ENCODE measurements at places on chromosomes 11 and 22. TPM values are rescaled to one million over a fixed set of nuclear protein-coding genes. Genes with fewer than 3 reads are reported as not detected.

ROM1 gene
- 9.0 TPM for polyA plus RNA-seq

DNA sequence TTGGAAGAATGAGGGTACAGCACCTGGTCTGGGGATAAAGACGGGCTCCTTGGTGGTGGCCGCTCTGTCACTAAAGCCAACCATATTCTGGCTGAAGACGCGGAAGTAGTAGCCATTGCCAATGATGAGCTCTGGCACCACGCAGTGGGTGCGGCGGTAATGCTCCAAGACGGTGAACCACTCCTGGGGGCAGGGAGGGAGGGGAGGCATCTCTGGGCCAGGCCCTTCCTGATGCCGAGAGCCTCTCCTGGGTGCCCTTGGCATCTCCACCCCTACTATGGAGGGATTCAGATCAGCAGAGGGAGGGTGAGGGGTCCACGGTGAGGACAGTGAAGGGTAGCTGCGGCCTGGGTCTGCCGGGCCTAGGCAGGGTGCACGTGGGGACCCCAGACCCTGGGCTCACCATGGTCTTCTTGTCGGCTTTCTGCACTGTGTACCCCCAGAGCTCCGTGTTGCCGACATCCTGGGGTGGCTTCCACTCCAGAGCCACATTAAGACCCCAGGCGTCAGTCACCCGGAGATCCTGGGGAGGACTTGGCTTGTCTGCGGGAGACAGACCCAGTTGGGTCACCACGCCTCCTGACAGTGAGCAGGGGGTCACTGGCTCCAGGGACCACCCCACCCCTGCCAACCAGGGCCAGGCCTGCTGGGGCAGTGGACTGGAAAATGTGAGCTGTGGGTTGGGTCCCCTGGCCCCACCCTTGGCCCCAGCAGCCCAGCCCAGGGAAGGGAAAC is 19.5 kb downstream of the MYBPC3 start:
- H3K27ac ChIP-seq, result no peak overlapping the region
- no peaks in the 10 kb centered on the region for H3K4me1 ChIP-seq
- no peaks in the 10 kb centered on the region for H3K27me3 ChIP-seq
- no peak overlapping the region for H3K4me3 ChIP-seq
- DNase-seq, result no peak
- no peaks in the 10 kb centered on the region for H3K36me3 ChIP-seq

DNA sequence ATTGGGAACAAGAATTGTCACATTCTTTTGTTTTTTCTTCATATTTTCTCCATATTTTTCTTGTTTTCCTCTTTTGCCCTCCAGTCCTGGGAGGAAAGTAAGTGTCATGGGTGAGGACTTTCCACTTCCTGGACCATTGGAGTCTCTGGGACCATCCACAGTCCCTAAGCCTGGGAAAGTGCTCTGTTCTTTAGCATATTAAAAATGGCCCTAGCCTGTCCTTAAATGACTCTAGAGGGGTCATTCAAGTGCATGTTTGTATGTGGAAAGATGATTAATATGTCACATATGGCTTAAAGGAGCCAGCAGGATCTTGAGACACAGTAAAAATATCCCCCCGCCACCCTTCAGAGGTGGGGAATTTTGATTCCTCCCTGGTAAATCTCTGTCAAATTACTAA is 20.1 kb upstream of the SCGB1D1 start:
- no peak overlapping the region for H3K4me3 ChIP-seq
- H3K4me1 ChIP-seq, result no peaks in the 10 kb centered on the region
- no peak for DNase-seq
- no peak overlapping the region for H3K27ac ChIP-seq
- no peaks in the 10 kb centered on the region for H3K36me3 ChIP-seq
- H3K27me3 ChIP-seq, result no peaks in the 10 kb centered on the region

GRCh38 chr11:83611031-83611430 is 324.9 kb upstream of the CCDC90B start:
- H3K4me3 ChIP-seq, result no peak overlapping the region
- no peaks in the 10 kb centered on the region for H3K4me1 ChIP-seq
- no peak overlapping the region for H3K27ac ChIP-seq
- no peaks in the 10 kb centered on the region for H3K27me3 ChIP-seq

Data from testis (tissue), 5 donors.